ENCODE measurements at places on chromosomes 2 and 18.

GRCh38 chr2:48711343-48711742, 44.2 kb downstream of the LHCGR start:
- no peak for DNase-seq

DNA sequence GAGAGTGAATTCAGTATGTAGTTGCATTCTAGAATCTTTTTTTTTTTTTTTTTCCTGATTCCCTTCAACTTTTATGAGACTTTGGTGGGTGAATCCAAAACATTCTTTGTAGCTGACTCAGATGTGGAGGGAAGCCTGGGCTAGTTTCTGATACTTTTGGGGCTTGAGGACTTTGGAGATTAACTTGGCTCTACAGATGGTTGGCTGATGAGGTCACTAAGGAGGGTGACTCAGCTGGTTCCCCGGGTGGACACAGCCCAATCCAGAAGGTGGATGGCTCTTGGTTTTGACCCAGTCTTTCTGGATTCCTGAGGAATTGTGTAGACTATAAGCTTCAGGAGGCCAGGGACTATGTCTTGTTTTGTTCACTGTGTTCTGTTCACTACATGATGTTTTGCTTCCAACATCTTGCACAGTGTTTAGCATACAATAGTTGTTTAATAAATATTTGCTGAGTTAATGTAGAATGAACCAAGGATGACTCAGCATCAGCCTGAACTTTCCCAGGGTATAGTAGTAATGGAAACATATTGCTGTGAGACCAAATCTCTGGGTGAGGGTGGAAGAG, 30.5 kb downstream of the LAMA3 start:
- DNase-seq: no peak

- DNase-seq: no peak
These were observed 231.5 kb downstream of the PRKCE start for GRCh38 chr2:45882707-45883602.

DNA sequence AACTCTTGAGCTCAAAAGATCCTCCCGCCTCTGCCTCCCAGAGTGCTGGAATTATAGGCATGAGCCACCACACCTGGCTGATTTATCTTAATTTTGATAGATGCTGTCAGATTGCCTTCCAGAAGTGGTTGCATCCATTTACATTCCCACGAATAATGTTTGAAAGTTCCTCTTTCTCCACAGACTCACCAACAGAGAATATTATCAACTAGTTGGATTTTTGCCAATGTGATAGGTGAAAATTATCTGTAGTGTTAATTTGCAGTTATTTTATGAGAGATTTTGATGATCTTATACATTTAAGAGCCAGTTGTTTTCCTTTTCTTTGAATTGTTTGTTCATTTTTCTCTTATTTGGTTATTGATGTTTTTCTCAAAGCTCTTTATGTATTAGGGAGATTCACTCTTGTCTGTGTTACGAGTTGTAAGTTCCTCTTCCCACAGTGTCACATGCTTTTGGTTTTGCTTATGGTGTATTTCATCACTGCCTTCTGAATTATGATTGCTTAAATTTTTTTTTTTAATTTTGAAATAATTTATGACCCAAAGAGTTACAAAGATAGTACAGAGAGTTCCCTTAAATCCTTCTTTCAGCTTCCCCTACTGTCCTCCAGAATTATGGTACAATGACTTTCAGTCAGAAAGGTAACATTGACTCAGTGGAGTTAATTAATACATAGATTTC, 20.7 kb upstream of the NT5DC4 start:
- DNase-seq: no peak

GRCh38 chr2:343355-343754, 55.5 kb upstream of the ALKAL2 start:
- no peak for DNase-seq

DNA sequence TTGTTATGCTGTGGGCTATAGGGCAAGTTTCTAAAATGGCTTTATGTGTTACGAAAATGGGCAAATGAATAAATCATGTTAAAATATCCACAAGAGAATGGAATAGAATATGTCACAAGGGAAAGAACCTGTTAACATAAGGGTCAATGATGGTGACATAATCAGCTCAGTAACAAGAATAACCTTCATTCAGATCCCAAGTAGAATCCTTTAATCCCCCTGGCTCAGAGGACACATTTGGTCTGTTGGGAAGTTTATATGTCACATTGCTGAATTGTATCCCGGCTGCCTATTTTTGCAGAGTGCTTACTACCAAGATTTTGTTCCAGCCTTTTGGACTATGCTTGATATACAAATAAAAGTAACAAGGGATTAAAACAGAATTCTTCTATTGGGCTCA, 13.1 kb upstream of the LGALSL start:
- no peak for DNase-seq

DNA sequence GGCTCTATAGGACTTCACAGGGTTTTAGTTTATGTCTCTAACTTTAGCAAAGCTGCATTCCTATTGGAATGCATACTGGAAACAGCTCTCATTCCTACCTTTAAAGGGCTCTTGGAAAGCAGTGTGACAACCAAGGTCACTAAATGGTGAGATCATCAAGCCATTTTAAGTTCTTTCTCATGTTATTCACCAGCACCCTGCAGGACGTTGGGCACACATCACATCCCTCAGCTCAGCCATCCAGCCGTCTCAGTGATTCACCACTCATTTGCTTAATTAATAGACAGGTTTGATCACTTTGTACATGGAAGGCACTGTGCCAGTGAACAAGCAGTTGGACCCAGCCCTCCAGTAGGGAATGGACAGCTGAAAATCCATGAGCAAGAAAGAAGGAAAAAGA, 32.2 kb upstream of the RBM44 start:
- no peak for DNase-seq

GRCh38 chr18:2986150-2986865, 26.6 kb downstream of the LPIN2 start:
- DNase-seq: no peak

- DNase-seq: no peak
These were observed 110.6 kb upstream of the FAM136A start for GRCh38 chr2:70412294-70413070.

GRCh38 chr2:94986392-94986963, 39.0 kb upstream of the MAL start:
- no peak for DNase-seq

DNA sequence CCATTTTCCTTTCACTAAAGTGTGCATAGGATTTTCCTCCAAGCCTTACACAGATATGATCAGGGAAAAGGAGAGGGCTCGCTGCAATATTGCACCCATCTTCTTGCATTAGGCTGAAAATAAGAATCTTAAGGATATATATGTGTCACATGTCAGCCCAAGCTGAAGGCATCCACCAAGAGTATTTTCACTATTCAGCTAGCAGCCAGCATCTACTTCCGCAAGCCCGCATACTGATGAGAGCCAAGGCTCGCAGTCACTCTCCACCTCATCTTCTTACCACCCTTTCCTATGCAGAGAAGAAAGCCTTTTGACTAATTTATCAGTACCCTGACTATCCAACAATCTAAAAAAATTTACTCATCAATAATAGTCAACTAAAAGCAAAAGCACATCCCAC, 6.1 kb downstream of the TMEM163 start:
- no peak for DNase-seq

- no peak for DNase-seq
These were observed 355.9 kb downstream of the PIK3C3 start for GRCh38 chr18:42310956-42311355.

- no peak for DNase-seq
These were observed 9.0 kb upstream of the CREG2 start for GRCh38 chr2:101396316-101396717.

- DNase-seq: no peak
These were observed 951.9 kb downstream of the TSN start for GRCh38 chr2:122707224-122707824.

GRCh38 chr2:84026818-84027217, 432.3 kb downstream of the SUCLG1 start:
- DNase-seq: no peak

- DNase-seq: peak; percentile 30
These were observed 59.7 kb downstream of the MAP4K3 start for GRCh38 chr2:39377226-39377939.

GRCh38 chr2:186379052-186379451, 107.0 kb upstream of the ZC3H15 start:
- DNase-seq: no peak

DNA sequence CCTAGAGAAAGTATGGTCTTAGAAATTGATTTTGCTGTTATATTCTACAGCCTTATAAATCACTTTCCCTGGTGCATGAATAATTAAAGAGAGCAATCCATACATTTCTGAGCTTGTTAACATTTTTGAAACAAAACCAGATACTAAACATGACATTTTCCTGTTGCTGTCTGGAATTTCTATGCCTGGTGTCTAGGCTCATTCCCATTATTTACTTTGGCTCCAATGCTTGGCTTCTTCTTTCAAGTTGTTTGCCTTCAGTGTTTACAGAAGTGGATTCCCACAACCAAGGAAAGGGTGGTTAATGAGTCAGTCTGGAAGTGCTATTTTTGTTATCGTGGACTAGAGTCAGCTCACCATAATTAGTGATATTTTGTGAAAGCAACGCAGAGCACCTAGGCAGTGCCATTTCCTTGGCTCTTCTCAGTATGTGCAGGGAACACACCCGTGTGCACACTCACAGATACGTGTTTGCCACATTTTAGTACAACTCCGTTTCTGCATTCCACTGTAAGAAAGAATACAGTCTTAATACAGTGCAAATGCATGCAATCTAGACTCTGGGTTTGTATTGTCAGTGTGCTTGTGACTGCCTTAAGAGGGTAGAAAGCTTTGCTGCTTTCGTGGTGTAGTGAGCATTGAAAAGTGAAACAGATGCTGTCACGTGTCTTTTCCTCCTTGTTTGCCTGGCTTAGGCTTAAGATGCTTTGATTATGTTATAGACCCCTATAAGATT, 185.0 kb upstream of the RASGRP3 start:
- DNase-seq: no peak

- DNase-seq: no peak
These were observed 16.4 kb downstream of the TET3 start for GRCh38 chr2:74001121-74001520.

GRCh38 chr2:241940329-241940728, 70.8 kb downstream of the RTP5 start:
- no peak for DNase-seq

DNA sequence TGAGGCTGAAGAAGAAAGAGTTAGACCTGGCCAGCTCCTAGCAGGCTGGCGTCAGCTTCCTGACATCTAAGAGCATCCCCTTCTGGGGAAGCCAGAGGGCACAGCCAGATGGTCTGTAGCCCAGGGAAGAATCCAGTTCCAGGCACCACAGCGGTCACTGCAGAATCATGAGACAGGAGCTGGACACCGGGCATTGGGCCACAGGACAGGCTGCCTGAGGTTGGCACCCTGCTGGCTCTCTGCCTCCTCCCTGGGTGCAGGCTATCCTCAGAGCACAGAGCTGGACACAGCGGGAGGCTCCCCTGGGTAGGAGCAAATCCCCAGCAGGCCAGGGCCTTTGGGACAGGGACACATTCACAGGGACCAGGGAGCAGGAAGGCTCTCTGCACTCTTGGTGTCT, 19.8 kb upstream of the ATOH8 start:
- DNase-seq: no peak

- no peak for DNase-seq
These were observed 357.6 kb downstream of the OSR1 start for GRCh38 chr2:19000776-19001175.

DNA sequence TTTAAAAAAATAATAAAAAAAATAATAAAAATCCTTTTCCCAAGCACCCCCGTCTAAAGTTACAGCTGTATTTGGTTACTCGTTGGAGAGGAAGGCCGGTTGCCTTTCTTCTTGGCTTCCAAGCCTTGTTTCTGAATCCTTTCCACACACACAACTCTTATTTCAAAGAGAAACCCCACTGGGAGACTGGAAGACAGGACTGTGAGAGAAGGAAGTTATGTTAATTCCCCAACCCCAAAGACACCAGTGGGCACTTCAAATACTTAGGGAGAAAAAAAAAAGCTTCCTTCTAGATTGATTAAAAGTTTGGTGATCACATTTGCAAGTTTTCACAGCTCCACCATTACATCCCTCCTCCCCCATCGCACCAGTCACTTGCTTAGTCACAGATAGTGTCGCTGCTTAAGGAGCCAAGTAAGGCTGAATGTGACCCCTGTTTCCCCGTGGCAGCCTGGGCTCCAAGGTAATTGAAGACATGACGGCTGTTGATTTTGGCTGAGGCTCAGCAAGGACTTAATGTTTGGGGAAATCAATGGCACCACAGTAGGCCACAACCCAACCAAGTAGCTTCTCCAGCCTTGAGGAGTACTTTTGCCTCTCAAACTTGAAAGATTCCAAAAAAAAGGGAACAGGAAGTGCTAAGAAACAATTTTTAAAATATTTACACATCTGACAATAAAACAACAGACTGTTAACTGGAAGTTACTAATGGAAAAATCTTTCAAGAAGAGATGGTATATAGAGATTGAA, 40.8 kb upstream of the FRZB start:
- no peak for DNase-seq

DNA sequence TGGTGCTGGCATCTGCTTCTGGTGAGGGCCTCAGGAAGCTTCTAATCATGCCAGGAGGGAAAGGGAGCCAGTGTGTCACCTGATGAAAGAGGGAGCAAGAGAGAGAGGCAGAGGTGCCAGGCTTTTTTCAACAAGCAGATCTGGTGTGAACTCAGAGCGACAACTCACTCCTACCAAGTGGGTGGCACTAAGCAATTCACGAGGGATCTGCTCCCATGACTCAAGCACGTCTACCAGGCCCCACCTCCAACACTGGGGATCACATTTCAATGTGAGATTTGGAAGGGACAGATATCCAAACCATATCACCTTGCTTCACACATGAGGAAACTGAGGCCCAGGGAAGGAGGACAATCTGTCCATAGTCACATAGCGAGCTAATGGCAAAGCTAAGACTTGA, 19.1 kb downstream of the FABP1 start:
- DNase-seq: no peak

- no peak for DNase-seq
These were observed 8.7 kb upstream of the DIPK1C start for GRCh38 chr18:74465775-74466174.

DNA sequence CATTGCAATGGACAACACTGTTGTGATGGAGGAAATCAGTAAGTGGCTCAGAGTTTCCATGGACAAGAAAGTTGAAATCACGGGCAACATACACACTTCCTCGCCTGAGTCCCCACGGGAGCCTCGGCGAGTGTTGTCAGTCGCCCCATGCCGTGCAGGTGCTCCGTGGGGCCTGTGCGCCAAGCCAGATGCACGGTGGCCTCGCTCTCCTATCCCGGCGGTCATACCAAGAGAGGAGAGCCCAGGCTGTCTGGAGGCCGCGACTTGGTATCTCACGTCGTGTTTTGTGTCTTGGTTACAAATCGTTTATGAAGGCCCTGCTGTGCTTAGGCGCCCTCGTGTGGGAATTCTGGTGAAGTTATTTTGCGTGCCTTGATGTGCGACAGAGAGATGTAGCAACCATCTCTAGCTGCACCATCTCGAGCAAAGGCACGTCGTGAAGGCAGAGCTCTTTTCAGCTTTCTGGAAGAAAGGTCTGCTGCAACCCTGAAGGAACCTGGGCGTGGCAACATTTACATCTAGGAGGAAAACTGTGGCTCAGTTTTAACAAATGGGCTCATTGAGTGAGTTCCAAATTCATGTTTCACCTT, 21.8 kb downstream of the ATG4B start:
- DNase-seq: peak; percentile 32

GRCh38 chr2:31729442-31730092, 148.8 kb upstream of the SRD5A2 start:
- no peak for DNase-seq
